Thoracic aorta (tissue), 2 donors: ENCODE measurements at places on chromosomes 2 and 18. TPM values are rescaled to one million over a fixed set of nuclear protein-coding genes. Genes with fewer than 3 reads are reported as not detected.

The UGT1A10 gene
- total RNA-seq = not detected

DNA sequence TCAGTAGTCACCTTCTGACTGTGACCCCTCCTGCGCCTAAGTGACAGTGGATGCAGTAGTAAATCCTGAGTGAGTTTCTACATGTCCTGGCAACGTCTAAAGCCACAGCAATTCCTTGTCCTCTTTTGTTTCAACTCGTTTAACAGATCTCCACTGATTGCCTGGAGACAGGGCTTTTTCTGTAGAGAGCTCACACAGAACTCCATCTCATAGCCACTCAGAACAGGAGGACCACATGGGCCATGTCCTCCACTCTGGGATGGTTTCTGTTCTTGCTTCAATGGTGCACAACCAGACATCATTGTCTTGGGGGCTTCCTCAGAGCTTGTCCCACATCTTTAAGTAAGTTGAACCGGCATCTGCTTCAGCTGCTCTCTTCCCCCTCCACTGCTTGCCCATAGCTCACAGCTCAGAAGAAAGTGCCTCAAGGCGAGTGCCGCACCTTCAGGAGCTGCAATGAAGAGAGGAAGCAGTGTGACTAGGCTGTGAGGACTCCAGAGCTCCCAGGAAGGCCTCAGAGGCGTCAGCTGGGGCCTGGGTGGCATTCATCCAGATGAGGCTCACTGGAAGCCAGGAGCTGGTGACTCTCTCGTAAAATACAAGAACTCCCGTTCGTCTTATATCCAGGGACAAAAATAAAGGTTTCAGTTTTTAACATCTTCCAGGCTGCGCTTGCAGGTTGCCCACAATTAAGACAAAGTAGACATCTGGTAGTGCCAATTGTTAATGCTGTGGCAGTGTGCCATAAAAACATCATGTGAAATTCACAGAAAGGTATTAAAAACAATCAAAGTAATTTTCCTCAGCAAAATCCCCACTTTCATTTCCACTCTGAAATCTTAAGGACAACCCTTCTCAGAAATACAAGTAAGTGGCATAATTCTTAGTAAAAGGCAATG is 37.3 kb downstream of the ST3GAL5 start:
- DNase-seq = no peak

The ACKR3 gene
- total RNA-seq = 68.8 TPM

GRCh38 chr2:238916875-238917590 is 69.1 kb downstream of the TWIST2 start:
- no peak for DNase-seq

The SLC9A2 gene
- not detected for total RNA-seq

- DNase-seq = no peak
Measured at GRCh38 chr2:220930271-220931076, 641.6 kb downstream of the EPHA4 start.

- DNase-seq = no peak
Measured at GRCh38 chr18:74869904-74870863, 272.5 kb downstream of the ZNF407 start.

DNA sequence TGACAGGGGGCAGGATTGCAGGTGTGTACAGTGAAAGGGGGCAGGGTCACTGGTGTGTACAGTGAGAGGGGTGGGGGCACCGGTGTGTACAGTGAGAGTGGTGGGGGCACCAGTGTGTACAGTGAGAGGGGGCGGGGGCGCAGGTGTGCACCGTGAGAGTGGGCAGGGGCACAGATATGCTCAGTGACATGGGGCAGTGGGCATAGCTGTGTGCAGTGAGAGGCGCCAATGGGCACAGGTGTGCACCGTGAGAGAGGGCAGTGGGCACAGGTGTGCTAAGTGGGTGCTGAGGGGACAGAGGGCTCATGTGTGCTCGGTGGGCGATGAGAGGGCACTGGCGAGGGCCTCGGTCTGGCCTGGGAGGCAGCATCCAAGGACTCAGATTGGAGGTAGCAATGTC is 63.0 kb downstream of the GREB1 start:
- no peak for DNase-seq

GRCh38 chr18:35862119-35862640 is 110.3 kb upstream of the RMP24 start:
- DNase-seq = no peak

The ABCG5 gene
- not detected for total RNA-seq

GRCh38 chr18:35938158-35938557 is 34.3 kb upstream of the RMP24 start:
- no peak for DNase-seq

- no peak for DNase-seq
Measured at GRCh38 chr2:16546128-16546754, 119.4 kb downstream of the CYRIA start.

The CCDC138 gene
- total RNA-seq = 4.5 TPM

The UGT1A5 gene
- total RNA-seq = not detected

The NDUFAF7 gene
- 22.3 TPM for total RNA-seq

The HOXD13 gene
- not detected for total RNA-seq

DNA sequence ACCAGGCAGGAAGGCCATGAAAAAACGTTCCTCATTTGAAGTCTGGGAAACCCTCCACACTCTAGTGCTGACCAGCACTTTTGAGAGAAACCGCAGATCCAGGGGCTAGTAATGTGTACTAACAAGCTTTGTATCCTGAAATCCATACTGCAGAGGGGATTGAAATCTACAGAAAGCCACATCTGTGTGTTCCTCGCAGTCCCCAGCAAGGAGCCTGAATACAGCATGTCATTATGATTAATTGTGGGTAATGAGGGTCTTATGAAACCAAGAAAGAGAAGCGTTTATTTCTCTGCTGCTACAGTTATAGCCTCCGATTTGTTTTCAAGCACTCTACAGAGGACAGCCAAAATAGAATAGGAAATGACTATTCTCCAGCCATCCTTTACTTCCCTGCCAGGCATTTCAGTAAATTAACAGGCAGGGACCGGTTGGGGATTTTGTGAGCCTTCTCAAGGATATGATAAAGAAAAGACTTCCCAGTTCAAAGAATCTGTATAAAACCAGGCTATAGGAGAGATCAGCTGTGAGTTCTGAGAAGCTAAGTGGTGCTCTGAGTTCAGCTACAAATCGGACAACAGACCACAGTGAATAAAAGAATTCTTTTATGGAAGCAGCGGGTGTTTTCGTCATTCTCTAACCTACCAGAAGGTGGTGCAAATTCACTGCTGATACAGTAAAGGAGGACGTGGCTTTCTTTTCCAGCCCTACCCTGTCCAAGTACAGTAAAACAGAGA is 133.4 kb downstream of the INSIG2 start:
- DNase-seq = no peak

The TUBA4B gene
- not detected for total RNA-seq

The MALL gene
- total RNA-seq = 25.3 TPM

The DRC1 gene
- total RNA-seq = not detected

- DNase-seq = no peak
Measured at GRCh38 chr2:3539836-3540235, 18.3 kb downstream of the RNASEH1 start.

GRCh38 chr2:31762085-31762484 is 181.3 kb upstream of the SRD5A2 start:
- DNase-seq = no peak

DNA sequence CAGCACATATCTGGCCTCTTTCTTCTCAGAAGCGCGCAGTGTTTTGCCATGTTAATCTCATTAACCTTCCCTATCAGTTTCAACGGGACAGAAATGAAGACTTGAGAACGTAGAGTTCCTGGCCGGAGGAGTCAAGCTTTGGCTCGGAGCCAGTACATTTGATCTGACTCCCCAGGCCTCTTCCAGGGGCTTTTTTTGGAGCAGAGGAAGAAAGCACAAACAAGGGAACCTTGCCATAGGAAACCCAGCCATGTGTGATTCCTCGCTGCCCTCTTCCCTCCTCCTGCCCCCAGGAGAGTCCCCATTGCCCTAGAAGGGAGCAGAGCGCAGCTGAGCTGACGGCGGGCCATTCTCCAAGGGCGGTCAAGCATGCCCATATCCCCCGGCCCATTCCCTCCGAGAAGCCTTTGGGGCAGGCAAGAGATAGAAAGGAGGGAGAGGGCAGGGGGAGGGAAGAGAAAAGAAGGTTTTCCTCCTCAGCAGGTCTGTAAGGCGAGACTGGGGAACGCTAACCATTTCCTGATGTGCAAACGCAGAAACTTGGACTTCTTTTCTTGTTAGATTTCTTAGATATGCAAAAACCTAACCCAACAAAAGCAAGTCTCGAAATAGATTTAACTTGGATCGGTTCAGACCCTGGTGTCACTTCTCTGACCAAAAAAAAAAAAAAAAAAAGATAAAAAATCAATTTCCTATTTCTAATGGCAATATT is 63.7 kb upstream of the POU3F3 start:
- no peak for DNase-seq

The ZNF407 gene
- total RNA-seq = 26.7 TPM

DNA sequence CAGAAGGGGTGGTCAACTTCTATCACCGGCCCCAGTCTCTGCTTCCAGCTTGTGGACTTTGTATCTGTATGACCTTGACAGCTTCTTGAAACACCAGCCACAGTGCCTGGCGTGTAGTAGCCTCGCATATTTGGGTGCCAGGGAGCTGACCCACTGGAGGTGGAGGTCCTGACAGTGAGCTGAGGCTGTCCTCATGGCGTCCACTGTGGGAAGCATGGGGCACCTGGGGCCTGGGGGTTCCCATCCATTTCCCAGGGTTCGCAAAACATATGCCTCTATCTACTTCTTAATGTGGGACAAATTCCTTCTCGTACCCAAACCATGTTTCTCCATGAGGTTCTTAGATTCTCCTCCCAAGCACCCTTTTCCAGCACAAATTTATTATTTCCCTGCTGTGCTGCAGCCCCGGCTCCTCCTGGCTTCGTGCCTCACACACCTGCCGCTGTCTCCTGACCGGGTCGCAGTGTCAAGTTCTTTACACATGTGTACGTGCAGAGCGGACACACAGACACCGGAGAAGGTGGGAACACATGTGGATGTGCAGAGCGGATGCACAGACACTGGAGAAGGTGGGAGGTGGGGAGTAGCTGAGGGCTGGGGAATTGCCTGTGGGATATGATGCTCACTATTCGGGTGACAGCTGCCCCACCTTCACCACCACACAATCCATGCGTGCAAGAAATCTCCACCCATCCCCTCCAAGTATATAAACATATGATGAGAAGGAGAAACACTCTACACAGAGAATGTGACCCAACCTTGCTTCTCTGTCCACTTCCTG is 23.4 kb downstream of the TMEM18 start:
- no peak for DNase-seq

The SLC4A5 gene
- total RNA-seq = 9.5 TPM
